ENCODE measurements at places on chromosomes 3 and 15. TPM values are rescaled to one million over a fixed set of nuclear protein-coding genes. Genes with fewer than 3 reads are reported as not detected.

The CHL1 gene
- total RNA-seq = not detected

The PCYT1A gene
- total RNA-seq = 53.7 TPM

The ANKRD63 gene
- total RNA-seq = 0.41 TPM

GRCh38 chr3:85706130-85706529 is 747.3 kb downstream of the CADM2 start:
- DNase-seq = no peak

DNA sequence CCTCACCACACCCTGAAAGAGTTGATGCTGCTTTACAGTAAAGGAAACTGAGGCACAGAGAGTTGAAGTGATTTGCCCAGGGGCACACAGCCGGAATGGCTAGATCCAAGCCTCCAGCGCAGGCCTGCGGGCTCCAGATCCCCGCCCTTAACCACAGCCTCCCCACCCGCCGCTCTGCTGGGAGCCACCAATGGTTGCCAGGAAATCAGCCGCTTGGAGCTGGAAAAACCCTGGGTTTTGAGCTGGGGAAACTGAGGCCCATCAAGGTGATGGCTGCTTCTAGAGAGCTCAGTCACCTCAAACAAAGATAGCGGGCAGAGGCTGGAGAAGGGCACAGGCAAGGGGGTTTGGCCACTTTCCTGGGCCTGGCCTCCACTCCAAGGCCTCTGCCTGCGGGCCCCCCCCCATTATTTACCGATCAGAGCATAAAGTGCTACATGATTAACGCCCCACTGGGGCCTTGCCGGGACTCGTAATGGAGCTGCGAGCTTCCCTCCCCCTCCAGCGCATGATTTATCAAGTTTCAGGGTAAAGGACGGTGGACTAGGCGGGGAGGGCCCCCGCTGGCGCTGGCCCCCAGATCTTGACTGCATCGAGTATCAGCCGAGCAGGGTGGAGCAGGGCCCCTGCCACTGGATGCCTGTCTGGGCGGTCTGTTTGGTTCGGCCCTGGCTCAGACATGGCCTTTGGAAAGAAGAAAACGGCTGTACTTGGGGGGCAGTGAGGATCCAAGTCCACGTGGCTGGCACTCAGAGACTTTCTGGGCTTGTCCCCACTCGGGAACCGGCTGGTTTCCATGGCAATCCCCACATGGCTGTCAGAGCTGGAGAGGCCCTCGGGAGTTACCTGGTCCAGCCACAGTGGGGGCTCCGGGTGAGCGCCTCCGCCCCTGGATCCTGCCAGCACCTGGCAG is 9.1 kb downstream of the PLXND1 start:
- DNase-seq = no peak

DNA sequence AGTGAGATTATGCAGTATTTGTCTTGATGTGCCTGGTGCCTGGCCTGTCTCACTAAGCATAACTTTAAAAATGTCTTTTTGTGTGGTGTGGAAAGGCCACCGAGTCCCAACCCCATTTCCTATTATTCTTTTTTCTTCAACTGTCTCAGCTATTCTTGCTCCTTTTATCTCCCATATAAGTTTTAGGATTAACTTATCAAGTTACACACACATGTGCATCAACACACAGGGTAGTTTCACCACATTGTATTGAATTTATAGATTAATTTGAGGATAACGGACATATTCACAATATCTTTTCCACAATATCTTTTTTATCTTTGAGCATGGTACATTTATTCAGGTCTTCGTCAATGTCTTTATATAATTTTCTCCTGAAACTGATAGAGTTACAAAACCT is 127.6 kb downstream of the RYR3 start:
- DNase-seq = no peak
